ENCODE measurements at places on chromosomes 5 and 9.

DNA sequence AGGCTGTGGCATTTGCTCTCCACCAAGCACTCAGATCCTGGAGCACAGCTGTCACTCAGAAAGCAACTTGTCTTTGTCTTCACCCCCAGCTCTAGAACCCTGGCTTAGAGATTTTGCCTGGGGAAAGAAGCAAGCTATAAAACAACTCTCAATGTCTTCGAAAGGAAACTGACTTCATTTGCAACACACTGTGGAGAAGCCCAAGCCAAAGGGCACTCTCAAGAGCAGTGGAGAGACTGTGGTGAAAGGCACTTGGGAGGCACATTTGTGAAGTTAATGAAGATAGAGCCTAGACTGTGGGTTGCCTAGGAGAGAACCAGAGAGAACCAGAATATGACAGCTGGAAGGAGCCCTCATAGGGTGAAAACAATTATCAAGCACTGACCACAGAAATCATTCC is 103.4 kb downstream of the CFAP95 start:
- no peak for DNase-seq

DNA sequence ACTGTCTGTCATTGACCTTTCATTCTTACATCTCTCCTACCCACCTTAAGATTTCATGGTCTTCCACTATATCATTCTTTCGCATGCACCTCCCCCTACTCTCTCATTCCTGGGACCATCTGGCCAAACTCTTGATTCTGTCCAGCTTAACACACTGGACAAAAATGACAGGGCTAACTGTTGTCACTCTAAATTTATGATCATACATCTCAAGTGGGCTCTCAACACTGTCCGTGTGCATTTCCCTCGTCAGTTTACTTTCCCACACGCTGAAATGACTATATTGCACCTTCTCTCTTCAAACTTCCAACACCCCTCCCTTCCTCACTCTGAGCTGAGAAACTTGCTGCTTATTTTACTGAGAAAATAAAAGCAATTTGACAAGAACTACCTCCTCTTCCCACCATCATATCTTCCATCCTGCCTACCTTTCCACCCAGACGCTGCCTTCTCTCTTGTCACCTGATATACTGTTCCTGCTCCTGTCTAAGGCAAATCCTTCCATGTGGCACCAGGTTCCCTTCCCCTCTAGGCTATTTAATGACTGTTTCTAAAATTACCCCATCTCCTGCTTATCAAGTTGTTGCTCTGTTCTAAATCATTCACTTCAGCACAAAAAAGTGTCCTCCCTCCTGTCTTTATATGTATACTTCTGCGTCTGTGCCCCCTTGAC is 8.1 kb upstream of the KLF9 start:
- DNase-seq = no peak

DNA sequence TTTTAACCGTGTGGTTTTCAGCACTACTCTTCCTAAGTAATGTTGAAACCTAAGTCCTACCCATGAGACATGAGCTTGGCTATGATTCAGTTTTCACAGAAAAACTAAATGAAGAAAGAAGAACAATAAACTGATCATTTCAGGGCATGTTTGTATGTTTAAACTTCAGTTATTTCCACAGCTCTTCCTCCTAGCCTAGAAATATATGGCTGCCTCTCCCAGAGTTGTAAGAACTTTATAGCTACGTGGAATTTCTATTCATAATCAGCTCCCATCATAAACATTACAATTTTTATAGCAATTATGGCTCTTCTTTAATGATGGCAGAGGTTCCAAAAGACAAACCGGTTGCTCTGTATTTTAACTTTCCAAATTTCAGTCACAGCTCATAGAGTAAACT is 314.7 kb upstream of the ADAMTSL1 start:
- DNase-seq = no peak

- DNase-seq = no peak
These were observed 19.1 kb downstream of the TRMO start for GRCh38 chr9:97903177-97903576.

GRCh38 chr9:76372336-76372735 is 21.9 kb downstream of the RFK start:
- no peak for DNase-seq

DNA sequence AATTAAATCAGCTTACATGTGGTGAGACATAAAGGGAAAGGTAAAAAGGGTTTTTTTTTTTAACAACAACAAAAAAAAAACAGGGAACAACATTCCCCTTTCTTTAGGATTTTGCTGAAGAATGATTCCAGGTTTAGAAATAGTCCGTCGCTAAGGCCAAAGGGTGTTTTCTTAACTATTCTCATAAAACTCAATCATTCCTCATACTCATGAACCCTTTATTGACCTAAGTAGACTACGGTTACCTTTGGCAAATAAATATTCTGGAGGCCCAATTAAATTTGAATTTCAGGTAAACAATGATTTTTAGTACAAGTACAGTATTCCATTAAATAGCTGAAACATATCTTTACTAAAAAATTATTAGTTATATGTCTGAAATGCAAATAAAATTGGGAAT is 55.6 kb upstream of the CCNG1 start:
- no peak for DNase-seq

DNA sequence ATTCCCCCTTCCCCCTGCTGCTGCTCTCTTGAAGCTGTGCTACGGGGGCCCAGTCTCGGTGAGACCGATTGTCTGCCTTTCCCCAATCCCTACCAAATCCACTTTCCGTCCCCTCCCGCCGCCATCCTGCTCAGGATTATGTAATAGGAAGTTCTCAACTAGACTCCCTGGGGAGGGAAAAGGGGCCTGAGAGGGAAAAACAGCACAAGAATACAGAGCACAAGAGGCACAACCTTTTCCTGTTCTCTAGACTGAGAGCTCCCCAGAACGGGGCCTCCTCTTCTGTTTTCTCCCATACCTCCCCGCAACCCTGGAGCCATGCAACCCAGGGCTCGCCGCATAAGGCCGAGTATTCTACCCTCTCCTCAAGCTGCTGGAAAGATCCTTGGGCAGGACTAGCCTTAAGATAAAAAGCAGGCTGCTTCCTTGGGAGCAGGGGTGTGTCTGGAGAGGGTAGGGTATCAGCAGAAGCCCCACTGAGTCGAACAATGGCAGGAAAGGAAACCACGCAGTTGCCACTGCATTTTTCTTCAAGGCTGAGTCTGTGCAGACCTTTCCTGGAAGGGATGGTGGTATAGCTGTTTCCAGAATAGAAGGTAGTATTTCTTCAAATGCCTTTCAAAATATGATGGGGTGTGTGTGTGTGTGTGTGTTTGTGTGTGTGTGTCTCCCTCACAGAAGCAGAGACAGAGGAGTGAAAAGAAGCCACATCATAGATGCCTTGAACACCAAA is 12.9 kb downstream of the MYORG start:
- no peak for DNase-seq
